ENCODE measurements at places on chromosomes 3 and 15.

GRCh38 chr15:82934100-82934880 is 18.2 kb downstream of the HOMER2 start:
- DNase-seq: no peak

DNA sequence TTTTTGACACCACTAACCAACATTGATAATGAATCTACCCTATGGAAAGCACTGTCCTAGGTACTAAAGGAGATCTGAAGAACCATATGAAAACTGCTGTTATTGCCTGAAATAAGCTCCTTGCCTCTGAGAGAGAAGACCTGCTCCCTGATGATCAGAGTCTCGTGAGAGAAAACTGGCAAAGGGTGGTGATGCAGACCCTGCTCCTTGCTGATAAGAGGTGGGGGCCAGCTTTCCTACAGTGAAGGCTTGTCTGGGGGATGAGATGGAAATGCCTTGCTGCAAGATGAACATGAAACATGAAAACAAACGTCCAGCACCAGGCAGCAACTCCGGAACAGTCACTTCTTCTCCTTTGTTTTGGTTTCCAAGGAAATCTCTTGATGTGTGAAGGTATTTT is 31.9 kb downstream of the RASGRP1 start:
- no peak for DNase-seq

DNA sequence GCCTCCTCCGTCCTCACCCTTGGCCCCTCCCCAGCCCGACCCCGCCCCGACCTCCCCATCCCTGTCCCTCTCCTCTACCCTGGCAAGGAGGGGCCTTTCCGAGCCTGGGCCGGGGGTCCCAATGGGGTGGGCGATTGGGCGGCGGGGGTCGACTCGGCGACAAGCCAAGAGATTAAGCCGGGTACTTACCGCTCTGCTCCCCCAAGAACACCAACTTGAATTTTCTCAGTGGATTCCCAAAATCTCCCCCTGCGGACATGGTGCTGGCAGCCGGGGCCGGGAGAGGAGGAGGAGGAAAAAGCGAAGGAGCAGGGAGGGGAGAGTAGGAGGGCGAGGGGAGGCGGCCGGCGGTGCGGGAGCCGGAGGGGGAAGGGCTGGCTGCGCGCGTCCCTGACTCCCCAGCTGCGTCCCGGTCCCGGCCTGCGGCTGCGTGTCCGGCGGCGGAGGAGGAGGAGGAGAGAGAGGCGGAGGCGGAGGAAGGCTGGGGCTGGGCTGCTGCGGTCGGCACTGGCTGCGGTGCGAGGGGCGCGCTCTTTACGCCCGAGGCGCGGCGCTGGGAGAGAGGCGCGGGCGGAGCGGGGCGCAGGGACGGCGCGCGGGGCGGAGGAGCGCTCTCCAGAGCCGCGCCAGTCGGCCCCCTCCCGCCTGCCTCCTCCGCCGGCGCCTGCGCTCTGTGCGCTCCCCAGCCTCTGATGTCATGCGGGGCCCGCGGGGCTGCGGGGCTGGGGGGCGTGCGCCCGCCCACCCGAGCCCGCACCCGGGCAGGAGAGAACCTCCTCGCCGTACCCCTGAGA is at the start of gene RAB6B:
RAB6B (minus strand) TSS at position 675 of the 794 bp plus-strand sequence; CDS start at position 259, 416 bp downstream.
- no peak for DNase-seq

GRCh38 chr15:58608129-58608590 is 141.3 kb downstream of the ADAM10 start:
- no peak for DNase-seq

DNA sequence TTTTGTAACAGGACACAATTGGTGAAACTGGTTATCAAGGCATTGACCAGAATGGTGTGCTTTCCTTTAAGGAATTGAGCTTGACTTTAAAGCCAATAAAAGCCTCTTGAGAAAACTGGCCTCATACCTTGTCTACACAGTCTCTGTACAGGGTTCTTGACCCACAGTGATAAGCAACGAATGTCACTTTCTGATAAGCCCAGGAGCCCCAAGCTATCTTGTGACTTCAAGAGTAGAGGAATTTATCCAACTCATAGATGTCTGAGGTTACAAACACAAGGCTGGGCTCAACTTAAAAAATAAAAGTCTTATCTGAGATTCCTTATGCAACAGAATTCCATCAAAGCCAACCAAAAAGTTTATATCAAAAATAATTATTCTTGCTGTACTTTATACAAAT is 212.1 kb downstream of the GBE1 start:
- no peak for DNase-seq

- no peak for DNase-seq
These were observed 14.4 kb downstream of the TNFAIP8L3 start for GRCh38 chr15:51080286-51080685.

DNA sequence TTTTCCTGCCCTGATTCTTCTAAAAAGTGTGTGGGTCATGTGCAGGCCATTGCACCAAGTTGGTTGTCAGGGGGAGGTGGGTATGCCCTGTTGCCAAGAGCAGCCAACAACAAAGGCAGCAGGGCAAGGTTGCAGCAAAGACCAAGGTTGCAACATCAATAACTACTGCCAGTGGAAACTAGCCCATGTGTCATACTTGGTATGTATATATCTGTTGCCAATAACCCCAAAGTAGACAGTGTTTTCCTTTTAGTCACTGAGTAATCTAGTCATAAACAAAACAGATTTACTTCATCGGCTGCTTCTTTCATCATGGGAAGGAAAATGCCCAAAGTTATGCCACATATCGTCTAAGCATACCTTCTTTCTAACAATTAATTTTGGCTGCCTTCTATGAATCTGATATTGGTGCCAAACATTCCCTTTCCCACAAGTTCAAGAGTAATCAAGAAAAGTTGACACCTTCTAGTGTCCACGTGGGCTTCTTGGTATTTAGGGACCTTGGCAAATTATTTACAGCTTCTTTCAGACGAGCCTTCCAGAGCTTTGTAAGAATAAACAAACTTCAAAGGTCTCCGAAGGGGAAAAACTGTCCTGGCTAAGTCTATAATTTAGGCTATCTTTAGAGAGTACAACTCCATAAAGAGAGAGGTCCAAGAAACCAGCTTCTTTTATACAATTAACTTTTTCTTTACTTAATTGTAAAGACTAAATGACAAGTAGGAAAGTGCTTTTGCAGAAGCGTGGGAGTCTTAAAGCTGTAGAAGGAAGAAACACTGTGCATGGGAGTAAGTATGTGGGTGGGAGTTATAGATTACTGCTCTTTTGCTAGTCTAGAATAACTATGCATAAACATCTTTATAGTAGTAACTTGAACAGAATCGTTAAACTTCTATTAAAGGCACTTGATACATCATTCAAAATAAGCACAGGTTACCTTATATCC is 10.0 kb upstream of the MBNL1 start:
- no peak for DNase-seq

DNA sequence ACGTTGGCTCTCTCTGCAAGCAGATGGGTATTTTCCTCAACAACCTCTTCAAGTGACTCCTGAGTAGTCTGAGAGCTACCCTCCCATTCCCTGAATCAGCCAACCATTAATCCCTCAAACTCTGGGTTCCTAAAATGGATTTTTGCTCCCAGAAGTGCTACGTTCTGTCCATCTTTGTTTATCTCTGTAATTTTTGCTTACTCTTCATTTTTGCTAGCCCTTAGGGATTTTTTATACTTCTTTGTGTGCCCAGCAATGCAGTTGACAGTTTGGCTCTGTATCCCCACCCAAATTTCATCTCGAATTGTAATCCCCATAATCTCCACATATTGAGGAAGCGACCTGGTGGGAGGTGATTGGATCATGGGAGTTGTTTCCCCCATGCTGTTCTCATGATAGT is 35.4 kb upstream of the COL6A5 start:
- DNase-seq: no peak

- no peak for DNase-seq
These were observed 3.7 kb upstream of the ALDH1A3 start for GRCh38 chr15:100875976-100876375.

DNA sequence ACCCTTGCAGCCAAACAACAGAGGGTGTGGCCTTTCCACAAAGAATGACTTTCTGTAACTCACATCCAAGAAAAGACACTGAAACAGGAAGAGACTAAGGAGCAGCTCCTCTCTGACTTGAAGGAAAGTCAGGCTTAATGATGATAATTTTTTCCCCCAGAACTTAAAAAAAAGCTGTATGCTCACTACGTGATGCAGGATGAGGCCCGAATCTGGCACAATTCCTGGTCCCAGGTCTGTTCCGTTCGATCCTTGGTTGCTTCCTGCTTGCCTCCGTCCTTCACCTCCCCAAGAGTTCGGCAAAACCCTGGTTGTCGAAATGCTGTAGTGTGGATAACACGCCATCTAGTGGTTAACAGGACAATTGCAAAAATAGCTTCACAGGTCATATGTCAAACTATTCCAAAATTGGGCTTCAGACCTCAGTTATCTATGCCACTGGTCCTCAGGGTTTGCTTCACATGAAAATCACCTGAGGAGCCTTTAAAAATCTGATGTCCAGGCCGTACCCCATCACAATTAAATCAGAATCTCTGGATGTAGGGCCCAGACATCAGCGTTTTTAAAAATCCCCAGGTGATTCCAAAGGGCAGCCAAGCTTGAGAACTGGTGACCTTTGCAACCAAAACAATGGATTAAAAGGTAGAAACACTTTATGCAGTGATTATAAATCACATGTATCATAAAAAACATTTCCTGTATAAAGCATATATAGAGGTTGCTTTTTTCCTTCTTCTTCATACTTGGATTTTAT is 28.1 kb upstream of the SYNM start:
- DNase-seq: no peak

DNA sequence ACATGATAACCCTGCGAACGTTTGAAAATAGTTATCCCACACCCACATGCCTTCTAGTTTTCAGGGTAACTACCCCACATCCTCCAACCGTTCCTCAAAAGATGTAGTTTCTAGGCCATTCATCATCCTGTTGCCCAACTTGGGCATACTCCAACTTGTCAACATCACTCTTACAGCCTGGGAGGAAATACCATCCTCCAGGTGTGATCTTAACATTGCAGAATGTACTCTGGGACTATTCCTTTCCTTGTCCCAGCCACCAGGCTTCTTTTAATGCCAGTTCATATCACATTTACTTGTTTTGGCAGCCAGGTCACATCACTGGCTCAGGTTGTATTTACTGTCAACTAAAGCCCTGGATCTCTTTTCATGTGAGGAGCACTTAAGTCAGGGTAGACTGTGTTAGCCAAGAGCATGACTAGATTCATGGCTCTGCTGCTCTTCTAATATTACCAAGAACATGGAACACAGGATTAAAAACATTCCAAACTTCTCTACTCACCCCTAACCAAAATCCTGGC is 4.0 kb upstream of the DENND6A start:
- no peak for DNase-seq

DNA sequence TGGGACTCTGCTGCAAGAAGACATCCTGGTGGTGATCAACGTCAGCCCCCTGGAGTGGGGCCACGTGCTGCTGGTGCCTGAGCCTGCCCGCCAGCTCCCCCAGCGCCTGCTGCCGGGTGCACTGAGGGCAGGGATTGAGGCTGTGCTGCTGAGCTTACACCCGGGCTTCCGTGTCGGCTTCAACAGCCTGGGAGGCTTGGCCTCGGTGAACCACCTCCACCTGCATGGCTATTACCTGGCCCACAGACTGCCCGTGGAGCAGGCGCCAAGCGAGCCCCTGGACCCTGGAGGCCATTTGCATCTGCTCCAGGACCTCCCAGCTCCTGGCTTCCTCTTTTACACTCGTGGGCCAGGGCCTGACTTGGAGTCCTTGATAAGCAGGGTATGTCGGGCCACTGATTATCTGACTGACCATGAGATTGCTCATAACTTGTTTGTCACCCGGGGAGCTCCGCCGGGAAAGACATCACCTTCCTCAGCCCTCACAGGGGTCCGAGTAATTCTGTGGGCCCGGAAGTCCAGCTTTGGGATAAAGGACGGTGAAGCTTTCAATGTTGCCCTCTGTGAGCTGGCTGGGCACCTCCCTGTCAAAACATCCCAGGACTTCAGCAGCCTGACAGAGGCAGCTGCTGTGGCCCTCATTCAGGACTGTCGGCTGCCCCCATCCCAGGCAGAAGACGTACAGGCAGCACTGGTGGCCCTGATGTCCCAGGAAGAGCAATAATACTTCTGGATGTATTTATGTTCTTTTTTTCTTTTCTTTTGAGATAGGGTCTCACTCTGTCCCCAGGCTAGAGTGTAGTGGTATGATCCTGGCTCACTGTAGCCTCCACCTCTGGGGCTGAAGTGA is 7.6 kb downstream of the GDPGP1 start:
- no peak for DNase-seq

DNA sequence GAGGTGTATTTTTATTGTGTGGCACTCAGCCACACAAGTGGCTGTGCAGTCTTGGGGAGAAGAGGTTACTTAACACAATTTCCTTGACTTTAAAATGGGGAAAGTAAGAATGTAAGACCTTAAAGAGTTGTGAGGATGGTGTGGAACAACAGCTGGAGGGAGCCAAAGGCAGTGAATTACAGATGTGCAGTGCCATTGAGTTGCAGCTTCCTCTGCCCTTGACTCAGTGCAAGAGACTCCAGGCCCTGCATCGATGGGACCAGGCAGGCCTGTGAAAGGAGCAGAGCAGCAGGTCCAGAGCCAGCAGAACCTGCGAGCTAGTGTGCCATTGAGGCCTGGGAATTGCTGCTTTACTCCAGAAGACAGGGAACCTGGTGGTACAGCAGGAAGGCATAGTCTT is 27.2 kb downstream of the EEFSEC start:
- no peak for DNase-seq

DNA sequence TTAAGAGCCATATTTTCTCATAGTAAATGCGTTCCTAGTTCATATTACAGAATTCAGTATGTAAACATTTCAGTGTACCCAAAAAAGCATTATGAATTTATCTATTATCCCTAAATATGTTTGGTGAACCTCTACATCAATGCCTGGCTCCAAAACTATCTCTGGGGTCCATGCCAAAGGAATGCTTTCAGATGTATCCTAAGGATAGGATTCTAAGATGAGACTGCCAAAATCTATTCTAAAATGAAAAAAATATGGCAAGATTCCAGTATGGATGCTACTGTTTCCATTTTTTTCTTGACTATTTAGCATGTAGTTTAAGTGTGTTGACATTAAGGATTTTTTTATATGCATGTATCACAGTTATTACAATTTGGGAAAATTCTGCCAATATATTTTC is 18.8 kb downstream of the EIF5A2 start:
- no peak for DNase-seq

GRCh38 chr3:99499235-99500158 is 138.9 kb upstream of the COL8A1 start:
- no peak for DNase-seq

DNA sequence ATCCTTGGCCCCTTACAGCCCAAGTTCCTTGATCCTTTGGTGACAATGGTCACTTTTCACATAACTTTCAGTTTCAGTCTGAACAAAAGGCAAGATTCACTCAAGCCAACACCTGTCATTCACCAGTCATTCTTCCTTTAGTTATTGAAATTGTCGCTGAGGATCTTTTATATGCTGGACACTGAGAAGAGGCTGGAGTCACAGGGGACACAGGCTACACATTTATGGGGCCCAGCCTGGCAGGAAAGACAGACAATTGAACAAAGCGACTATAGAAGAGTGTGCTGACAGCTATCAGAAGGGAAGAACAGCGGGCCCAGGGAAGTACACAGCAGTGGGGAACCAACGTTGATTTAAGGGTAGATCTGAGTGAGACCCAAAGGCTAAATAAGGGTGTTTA is 69.8 kb upstream of the PROK2 start:
- DNase-seq: no peak

DNA sequence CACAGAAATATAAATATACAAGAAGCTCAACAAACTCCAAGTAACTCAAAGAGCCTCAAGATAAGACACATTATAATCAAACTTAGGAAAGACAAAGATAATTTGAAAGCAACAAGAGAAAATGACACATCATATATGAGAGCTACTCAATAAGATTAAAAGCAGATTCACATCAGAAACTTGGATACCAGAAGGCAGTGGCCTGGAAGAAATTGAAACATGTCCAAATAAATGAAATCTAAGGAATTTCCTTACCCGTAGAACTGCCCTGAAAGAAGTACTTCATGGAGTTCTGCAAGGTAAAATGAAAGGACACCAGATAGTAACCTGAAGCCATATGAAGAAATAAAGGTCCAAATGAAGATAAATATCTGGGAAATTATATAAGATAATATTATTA is 113.9 kb downstream of the LSAMP start:
- DNase-seq: no peak
